ENCODE measurements at places on chromosomes 6 and 20. TPM values are rescaled to one million over a fixed set of nuclear protein-coding genes. Genes with fewer than 3 reads are reported as not detected.

The RAB23 gene
- 9.0 TPM for total RNA-seq

The PRRT1 gene
- 0.63 TPM for total RNA-seq

The TMEM170B gene
- 1.1 TPM for total RNA-seq

The SMIM8 gene
- 2.0 TPM for total RNA-seq

The LTB gene
- total RNA-seq, result 0.33 TPM

The SIRPB1 gene
- total RNA-seq, result 0.43 TPM

The VPS16 gene
- 27.3 TPM for total RNA-seq

The CD109 gene
- 78.3 TPM for total RNA-seq

Measured in A549 treated with Hydrocortisone at 1 μM for 4 hours (cell line).